Inflammatory macrophage (primary cell): ENCODE measurements at places on chromosomes 3 and 15.

DNA sequence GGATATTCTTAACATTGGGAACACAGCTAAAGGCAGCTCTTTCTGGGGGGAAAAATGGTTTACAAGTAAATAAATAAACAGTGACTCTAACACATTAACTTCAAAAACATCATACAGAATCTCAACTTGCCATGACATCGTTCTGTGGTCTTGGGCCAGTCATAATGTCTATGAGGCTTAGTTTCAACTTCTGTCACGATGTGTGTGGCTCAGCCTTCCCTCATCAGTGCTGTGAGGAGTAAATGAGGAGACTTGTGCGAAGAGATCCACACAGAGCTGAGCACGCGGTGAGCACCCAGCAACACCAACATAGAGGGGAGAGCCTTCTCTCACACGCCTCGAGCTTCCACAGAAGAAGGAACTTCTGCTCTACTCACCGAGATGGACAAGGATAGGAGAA is 49.0 kb downstream of the DZIP1L start:
- no peak for DNase-seq

DNA sequence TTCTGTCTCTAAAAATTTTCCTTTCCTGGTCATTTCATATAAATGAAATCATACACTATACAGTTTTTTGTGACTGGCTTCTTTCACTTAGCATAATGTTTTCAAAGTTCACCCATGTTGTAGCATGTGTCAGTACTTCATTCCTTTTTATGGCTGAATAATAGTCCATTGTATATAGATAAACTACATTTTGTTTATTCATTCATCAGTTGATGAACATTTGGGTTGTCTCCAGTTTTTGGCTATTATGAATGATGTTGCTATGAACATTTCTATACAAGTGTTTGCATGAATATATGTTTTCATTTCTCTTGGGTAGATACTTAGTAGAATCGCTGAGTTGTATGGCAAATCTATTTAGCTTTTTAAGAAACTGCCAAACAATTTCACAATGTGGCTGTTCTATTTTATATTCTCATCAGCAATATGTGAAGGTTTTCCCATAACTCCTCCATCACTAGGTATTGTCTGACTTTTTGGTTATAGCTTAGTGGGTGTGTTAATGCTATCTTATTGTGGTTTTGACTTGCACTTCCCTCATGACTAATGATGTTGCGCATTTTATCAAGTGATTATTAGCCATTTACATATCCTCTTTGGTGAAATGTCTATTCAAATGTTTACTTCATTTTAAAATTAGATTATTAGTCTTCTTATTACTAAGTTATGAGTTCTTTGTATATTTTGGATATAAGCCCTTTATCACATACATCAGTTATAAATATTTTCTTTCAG is 21.7 kb upstream of the AP4E1 start:
- DNase-seq: peak; percentile 78

DNA sequence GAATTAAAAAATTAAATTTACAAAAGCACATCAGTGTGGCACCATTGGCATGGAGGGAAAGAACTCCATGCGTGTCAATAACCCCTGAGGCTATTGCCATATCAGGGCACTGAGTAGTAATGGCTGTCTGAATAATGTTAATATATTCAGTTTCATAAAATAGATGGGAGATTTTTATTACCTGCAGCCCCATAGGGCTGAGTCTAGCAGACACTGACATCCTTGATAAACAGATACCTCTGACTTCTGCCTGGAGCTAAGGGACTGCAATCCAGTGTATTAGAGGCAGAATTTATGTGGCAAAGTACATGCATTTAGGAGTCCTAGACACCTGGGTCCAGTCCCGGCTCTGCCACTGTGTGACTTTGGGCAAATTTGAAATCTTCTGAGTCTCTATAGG is 38.8 kb upstream of the SV2B start:
- DNase-seq: no peak

DNA sequence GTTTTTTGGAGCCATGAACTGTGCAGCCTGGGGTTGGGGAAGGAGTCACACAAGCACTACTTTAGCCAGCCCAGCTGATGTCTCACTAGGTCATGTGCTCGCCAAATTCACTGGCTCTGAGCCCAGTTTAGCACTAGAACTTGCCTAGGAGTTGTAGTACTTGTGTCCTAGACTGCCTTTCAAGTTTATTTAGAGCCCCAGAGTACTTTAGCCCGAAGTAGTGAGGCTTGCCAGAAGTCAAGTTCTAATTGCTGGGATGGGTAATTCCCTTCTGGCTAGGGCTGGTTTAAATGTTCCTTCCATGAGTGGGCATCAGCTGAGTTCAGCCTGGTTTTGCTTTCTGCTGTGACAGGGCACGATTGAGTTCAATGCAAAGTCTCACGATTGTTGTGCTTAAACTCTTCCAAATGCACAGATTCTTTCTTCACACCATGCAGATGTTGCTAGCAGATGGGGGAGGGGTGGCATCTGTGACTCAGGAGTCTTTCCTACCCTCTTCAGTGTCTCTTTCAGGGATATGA is 228.2 kb upstream of the ZPLD1 start:
- peak; percentile 48 for DNase-seq

- DNase-seq: no peak
Observed at GRCh38 chr15:92653836-92654539, 1.6 kb downstream of the FAM174B start.

- no peak for DNase-seq
Observed at GRCh38 chr3:12807601-12808359, 11.3 kb downstream of the CAND2 start.

- DNase-seq: peak; percentile 77
Observed at GRCh38 chr3:141426404-141427034, 58.2 kb downstream of the ZBTB38 start.

GRCh38 chr3:103629391-103629790 is 1194.6 kb downstream of the ZPLD1 start:
- no peak for DNase-seq

- peak; percentile 73 for DNase-seq
Observed at GRCh38 chr15:57283774-57284503, 92.4 kb upstream of the CGNL1 start.

- DNase-seq: no peak
Observed at GRCh38 chr15:82051664-82052063, 5.8 kb upstream of the MEX3B start.

DNA sequence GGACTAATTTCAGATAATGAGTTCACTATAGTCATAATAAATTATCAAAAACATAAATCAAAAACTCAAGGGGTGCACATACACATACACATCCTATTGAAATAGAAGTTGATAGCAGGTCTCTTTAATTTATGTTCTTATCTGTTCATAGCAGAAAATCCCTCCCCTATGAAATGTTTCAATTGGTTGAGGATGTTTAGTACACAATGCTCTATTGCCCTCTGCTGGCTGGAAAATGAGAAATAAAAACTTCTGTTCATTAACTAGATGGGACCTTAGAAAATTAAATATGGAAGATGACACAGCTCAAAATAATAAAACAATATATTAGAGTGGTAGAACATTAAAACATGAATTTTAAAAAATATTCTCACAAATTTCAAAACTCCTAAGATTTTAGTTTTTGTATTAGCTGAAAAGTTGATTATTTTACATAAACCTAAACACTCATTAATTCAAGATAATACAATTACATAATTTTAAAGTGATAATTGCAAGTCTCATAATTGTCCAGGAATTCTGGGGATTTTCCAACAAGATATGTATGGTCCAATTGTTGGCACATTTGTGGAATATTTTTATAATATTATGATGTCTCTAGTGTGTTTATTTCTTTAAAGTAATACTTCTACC is 735.0 kb downstream of the ROBO1 start:
- peak; percentile 30 for DNase-seq

DNA sequence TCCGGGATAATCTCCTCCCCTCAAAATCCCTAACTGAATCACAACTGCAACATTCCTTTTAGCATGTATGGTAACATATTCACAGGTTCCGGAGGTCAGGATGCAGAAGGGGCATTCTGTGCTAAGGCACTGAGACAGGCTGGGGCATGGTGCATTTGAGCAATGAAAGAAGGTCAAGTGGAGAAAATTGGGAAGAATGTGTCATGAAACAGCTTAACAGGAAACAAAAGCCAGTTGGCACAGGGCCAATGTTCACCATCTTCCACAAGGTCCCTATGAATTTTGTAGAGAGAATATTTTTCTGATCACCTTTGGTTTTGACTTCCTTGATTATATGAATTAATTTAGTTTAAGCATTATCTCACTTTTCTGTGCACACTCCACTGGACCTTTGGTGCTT is 587.7 kb upstream of the NR2F2 start:
- no peak for DNase-seq

DNA sequence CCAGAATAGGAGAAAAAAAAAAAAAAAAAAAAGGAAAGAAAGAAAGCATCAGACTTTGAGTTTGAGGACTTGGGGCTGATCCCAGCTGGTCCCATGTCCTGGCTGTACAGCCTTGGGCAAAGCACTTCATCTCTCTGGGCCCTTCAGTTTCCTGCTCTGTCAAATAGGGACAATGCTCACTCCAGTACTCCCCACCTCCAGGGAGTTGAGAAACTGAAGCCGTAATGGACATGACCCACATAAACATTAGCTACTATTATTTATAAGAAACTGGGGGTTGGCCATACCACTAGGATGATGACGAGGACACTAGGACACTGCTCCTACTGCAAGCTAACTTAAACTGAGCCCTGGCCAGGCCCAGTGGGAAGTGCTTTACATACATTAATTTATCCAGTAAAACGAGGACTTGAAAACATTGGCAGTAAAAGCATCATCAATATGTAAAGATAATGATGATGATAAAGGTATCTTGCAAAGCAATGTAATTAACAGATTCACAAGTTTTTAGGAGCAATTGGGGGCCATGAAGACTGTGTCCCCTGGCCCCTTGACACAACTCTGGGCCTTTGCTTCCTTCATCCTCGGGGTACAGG is 22.9 kb upstream of the SMAD6 start:
- no peak for DNase-seq

GRCh38 chr15:60399931-60400330 is 2.1 kb upstream of the ANXA2 start:
- no peak for DNase-seq

- DNase-seq: no peak
Observed at GRCh38 chr3:170496868-170497140, 78.1 kb downstream of the CLDN11 start.

DNA sequence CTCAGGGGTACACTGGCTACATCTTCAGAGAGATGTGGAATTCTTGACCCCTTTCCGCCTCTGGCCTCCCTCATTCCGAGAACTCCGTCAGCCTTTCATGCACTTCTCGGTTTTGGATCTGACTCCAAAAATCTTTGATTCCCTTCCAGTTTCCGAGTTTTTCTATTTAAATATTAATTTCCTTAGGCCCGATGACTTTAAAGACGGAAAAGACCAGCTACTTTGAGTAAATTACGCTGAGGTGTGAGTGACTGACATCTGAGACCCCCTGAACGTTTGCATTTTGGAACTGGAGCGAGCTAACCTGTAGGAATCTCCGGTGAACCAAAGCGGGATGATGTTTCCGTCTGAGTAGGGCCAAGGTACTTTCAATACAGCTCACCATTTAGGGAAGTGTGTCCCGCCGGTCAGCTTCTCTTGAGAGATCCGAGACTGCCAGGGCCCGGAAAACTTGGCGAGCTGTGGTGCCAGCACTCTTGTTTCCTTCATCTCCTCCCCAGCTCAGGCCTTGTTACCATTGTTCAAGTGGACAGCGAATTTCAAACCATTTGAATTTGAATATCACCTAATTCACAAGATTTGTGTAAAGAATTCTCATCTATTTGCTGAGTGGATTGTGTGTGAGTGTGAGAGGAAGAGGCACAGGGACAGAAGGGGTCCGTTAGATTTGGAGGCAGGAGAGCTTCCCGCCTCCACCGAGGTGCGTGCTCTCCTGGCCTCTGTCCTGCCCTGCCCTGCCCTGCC is 5.4 kb downstream of the SOX14 start:
- DNase-seq: no peak

DNA sequence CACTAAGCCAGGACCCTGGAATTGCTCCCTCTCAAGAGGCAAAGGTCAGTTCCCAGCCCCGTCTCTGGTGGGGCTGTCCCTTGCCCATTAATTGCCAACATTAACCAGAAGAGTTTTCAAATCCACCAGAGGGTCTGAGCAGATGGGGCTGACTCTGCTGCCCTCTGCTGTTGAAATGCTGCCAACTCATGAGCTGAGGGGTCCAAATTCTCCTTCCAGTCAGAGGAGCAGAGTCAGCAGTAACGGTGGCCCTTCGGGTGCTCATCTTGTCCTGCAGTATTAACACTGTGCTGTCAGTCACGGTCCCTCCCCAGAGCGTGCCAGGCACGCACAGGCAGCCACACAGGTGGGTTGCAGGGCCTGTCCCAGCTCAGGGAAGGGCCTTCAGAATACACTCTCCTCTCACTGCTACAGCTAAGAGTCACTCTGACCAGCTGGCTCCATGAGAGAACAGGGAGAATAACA is 10.7 kb upstream of the SPTBN5 start:
- peak; percentile 60 for DNase-seq

DNA sequence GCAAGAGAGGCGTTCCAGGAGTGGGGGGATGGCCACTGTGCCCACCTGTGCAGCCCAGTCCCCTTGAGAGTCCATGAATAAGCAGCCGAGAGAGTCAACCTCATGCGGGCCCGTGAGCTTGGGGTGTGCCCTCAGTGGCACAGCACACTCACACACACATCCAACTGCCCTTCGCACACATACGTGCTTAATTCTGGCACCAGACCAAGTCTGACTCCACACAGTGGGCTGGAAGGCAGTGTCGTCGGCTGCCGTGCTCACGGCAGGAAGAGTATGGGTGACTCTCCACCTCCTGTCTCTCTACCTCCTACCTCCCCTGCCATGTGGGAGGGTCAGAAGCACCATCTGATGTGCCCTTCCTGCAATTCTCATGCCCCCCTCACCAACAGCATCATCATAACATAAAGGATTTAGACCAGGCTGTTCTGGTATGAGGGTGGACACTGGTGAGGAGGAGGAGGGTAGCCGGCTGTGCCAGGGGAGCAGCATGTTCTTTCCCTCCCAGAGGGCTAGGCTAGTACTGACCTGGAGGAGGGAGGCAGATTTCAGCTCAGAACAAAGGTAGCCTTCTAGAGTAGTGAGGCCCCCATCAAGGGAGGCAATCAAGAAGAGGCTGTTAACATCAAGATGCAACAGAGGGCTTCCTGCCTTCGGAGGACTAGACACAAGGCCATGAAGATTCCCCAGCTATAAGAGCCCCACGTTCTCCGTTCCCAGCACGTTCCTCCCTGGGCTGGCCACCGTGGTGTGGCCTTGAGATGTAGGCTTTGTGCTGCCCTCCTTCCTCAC is 5.3 kb upstream of the STRA6 start:
- no peak for DNase-seq

DNA sequence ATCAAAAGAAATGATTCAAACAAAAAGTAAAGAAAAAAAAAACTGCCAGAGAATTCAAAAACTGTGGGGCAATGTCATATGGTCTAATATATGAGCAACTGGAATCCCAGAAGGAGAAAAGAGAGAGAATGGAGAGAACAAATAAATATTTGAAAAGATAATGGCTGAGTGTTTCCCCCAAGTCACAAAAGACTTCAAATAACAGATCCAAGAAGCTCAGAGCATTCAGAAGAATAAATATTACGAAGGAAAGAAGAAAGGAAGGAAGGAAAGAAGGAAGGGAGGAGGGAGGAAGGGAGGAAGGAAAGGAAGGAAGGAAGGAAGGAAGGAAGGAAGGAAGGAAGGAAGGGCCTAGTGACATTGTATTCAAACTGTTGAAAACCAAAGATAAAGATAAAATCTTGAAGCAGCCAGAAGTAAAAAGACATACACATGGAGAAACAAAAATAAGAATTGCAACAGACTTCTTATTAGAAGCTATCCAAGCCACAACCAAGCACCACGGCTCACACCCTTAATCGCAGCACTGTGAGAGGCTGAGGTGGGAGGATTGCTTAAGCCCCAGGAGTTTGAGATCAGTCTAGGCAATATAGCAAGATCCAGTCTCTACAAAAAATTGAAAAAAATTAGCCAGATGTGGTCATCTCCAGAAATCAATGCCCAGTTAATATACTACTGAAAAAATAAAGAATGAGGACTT is 118.9 kb upstream of the IGSF10 start:
- DNase-seq: no peak
